Activated T-helper 2 cell treated with anti-CD3 and anti-CD28 coated beads, Interferon-gamma antibody, Interleukin-2, Interleukin-4, amounts not matched to agents 10 μg/mL and 5 μg/mL and 100 μg/mL, durations not matched to agents 14 hours and 24 hours and 36 hours (primary cell): ENCODE measurements at places on chromosomes 7 and 10.

DNA sequence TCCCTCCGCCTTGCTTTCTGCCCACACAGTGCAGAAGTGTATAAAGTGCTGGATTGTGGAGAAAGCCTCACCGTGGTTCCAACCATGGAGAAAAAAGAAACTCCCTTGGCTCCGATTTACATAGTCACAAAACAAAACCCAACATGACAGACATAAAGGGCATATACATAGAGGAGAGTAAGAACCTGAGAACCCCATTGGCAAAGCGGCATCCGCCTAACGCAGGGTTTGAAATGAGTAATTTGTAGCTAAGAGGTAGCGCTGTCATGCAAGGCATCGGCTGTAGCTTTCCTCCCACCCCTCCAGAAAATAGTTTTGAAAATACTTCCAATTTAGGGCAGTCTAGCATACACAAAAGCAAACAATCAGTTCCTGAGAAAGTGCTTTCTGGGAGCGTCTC is 126.0 kb upstream of the NRBF2 start:
- DNase-seq = no peak

- DNase-seq = peak; percentile 39
Measured at GRCh38 chr7:156780724-156781455, 112.1 kb downstream of the LMBR1 start.

DNA sequence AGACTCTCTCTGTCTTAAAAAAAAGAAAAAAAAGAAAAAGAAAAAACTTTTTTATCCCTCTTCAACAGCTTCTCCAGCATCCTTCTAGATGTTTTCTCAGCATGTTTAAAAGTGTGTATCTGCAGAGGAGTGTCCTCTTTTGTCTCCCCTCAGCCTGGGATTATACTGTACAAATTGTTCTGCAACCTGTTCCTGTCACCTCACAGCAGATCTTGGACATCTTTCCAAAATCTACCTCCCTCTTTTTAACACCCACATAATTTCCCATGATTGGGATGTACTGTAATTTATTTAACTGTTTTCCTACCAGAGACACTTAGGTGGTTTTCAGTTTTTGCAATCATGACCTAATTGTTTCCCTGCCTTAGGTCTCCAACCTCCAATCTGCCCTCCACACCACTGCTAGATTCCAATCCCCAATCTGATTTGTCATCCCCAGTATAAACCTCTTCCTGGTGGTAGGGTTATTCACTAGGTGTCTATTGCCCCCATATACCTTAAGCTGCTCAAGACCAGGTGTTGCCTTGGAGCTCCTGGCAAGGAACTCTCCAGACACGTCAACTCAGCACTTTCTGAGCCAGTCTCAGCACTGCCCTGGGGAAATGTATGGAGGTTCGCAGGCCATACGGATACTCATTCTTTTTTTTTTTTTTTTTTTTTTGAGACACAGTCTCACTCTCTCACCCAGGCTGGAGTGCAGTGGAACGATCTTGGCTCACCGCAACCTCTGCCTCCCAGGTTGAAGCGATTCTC is 17.6 kb upstream of the DDIT4 start:
- no peak for DNase-seq

DNA sequence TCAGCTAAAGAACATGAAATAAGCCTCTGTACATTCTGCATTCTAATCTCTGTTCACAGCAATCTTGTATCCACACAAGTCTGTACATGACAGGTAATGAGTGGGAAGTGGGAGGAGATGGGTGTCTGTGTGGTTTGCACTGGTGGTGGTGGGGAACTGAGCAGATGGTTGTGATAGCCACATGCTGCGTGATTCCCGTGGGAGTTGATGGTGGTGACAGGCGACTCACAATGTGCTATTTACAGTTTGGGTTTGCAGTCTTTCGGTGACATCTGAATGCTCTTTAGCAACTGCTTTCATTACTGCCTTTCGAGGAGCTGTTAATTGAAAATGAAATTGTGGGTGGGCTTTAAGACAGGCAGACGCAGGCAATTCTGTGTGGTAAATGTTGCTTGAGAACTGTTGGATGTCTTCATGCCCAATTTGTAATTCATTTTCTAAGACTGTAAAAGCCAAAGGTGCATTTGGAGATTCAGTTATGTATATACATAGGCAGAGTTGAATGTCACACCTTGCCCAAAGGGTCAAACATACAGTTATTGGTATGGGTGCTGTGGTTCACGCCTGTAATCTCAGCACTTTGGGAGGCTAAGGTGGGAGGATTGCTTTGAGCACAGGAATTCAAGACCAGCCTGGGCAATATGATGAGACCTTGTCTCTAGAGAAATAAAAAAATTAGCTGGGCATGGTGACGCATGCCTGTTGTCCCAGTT is 308.2 kb downstream of the AUTS2 start:
- DNase-seq = no peak

DNA sequence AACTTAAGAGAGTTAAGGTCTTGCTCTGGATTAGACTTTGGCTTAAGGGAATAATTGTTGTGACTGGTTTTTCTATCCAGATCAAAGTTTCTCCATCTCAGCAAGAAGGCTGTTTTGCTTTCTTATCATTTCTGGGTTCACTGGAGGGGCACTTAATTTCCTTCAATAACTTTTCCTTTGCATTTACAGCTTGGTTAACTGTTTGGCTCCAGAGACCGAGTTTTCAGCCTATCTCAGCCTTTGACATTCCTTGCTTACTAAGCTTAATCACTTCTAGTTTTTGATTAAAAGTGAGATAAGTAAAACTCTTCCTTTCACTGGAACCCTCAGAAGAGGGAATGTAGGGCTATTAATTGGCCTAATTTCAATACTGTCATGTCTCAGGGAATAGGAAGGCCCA is 76.4 kb downstream of the LARP4B start:
- no peak for DNase-seq

DNA sequence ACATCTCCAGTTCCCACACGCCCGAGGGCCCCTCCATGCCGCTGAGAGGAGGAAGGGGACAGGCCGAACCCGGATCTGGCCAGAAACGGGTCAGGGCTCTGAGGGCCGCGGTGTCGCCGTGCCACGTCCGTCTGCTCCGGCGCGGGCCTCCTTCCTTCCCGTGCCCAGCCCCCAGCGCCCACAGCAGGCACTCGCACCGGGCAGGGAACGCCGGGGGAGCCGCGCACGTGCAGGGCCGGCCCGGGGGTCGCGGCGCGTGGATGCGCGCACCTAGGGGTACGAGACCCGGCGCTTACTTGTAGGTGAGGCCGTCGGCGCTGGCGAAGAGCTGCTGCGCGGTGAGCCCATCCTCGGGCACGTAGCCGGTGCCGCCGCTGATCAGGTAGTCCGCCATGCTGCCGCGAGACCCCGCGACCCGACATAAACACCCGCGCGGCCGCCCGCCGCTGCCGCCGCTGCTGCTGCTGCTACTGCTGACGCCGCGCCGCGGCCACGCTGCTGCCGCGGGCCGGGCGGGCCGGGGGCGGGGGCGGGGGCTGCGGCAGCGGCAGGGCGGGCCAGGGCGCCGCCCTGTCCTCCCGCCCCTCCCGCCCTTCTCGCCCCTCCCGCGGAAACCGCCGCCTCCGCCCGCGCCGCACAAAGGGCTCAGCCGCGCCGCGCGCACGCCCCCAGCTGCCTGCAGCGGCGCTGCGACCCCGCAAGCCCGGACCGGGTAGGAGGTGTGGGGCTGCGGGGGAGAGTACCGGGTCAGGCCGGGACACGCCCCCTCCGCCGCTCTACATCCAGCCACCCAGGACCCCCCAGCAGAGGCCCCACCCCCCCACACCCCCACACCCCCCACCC is 4.1 kb downstream of the IMPDH1 start:
- DNase-seq = peak; percentile 38

- no peak for DNase-seq
Measured at GRCh38 chr10:124293616-124294449, 124.9 kb downstream of the OAT start.

- DNase-seq = no peak
Measured at GRCh38 chr10:82815680-82816079, 940.7 kb downstream of the NRG3 start.

- no peak for DNase-seq
Measured at GRCh38 chr10:125093974-125094705, 66.2 kb downstream of the CTBP2 start.
